ENCODE measurements at places on chromosomes 4 and X. TPM values are rescaled to one million over a fixed set of nuclear protein-coding genes. Genes with fewer than 3 reads are reported as not detected.
A peak's percentile ranks its signal among the peaks of the same experiment; 100 is the strongest.

CYP4V2 gene
- 27.5 TPM for total RNA-seq

DNA sequence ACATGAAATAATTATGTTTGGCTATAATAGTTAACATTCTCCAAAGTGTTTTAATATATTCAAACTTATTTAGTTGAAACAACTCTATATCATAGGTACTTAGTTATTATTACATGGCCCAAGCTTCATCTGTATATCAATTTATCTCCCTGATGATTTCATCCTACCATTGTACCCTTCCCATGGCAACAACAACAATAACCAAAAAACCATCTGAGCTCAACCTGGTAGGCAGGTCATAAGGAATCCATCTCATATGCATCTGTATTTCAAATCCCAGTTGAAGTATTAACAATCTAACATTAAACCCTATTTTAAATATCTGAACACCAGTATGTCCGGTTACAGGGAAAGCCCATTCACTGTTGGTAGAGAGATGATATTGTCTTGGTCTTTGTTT is 33.1 kb upstream of the SLC7A11 start:
- no peak overlapping the region for H3K4me3 ChIP-seq
- H3K27ac ChIP-seq: no peak overlapping the region
- H3K36me3 ChIP-seq: no peaks in the 10 kb centered on the region
- DNase-seq: no peak
- H3K4me1 ChIP-seq: peaks cover 20% of the 10 kb centered on the region

DNA sequence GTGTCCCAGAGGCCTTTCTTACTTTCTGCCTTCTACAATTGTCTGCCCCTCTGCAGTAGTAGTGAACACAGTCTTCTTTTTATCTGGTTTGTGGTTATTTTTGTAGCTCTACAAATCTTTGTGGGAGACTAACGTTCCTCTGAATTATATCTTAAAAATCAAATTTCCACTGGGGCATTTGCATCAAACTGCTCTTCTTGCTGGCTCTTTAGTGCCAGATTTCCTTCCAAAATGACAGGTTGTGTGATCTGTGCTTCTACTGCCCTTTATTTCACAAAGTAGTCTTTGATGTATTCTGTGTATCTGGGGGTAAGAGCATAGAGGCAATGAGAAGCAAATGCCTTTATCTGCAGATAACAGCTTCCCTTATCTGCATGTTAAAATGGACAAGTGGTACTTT is 34.5 kb downstream of the TSPAN7 start:
- H3K4me1 ChIP-seq: no peaks in the 10 kb centered on the region
- no peaks in the 10 kb centered on the region for H3K27me3 ChIP-seq
- H3K4me3 ChIP-seq: no peak overlapping the region
- no peak overlapping the region for H3K27ac ChIP-seq
- no peak for DNase-seq

VSIG1 gene
- total RNA-seq: not detected

GRCh38 chr4:182745237-182745636 is 171.9 kb downstream of the DCTD start:
- no peaks in the 10 kb centered on the region for H3K4me1 ChIP-seq
- no peaks in the 10 kb centered on the region for H3K36me3 ChIP-seq
- no peaks in the 10 kb centered on the region for H3K27me3 ChIP-seq

GRCh38 chr4:86544310-86544966 is 49.7 kb upstream of the PTPN13 start:
- H3K4me1 ChIP-seq: no peaks in the 10 kb centered on the region
- H3K27ac ChIP-seq: no peak overlapping the region
- H3K4me3 ChIP-seq: no peak overlapping the region
- no peak for DNase-seq

DNA sequence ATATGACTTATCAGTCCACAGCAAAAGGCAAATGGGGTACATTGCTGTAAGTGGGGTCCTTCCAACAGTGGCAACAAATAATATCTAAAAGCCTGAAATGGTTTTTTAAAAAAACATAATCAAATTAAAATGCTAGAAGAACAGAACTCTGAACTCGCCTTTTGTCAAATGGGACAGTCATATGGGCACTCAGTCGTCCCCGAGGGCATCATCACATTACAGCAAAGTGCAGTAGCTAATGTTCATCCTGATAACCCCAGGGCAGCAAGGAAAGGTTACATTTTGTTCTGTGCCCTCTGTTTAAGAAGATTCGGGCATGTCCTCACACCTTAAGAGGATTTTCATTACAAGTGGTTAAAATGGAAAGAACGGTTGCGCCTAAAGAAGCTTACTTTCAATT is 997.9 kb upstream of the TENM3 start:
- H3K4me1 ChIP-seq: no peaks in the 10 kb centered on the region
- no peaks in the 10 kb centered on the region for H3K27me3 ChIP-seq
- H3K36me3 ChIP-seq: no peaks in the 10 kb centered on the region
- no peak for DNase-seq

GRCh38 chrX:13013363-13014110 is 30.9 kb downstream of the FAM9C start:
- H3K27ac ChIP-seq: no peak overlapping the region
- H3K4me1 ChIP-seq: peaks cover under 1% of the 10 kb centered on the region
- no peak overlapping the region for H3K4me3 ChIP-seq
- H3K27me3 ChIP-seq: no peaks in the 10 kb centered on the region

DNA sequence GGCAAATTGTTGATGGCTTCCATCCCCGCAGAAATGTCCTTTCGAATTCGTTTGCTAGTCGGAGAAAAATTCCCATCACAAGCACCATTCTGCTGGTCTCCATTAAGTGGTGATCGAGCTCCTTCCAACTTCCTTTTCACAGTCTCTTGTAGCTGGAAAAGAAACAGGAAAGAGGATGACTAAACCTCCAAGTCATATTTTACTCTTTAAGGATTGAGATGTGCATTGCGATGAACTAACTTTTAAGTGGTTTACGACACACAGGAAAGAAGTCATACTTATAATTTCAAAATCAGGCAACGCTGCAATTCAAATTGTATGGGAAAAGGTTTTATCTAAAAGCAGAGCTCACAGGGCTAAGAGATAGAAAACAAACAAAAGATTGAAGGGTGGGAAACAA is 225.2 kb downstream of the MGST2 start:
- H3K4me1 ChIP-seq: peaks cover 27% of the 10 kb centered on the region
- no peak overlapping the region for H3K4me3 ChIP-seq
- H3K27me3 ChIP-seq: no peaks in the 10 kb centered on the region
- H3K27ac ChIP-seq: no peak overlapping the region

- peaks cover 6% of the 10 kb centered on the region for H3K36me3 ChIP-seq
- no peaks in the 10 kb centered on the region for H3K27me3 ChIP-seq
- peak overlapping the region; percentile 8 for H3K4me3 ChIP-seq
- DNase-seq: no peak
These were observed 3.4 kb downstream of the WFS1 start for GRCh38 chr4:6272863-6273660.

NUDT11 gene
- 2.9 TPM for total RNA-seq

DNA sequence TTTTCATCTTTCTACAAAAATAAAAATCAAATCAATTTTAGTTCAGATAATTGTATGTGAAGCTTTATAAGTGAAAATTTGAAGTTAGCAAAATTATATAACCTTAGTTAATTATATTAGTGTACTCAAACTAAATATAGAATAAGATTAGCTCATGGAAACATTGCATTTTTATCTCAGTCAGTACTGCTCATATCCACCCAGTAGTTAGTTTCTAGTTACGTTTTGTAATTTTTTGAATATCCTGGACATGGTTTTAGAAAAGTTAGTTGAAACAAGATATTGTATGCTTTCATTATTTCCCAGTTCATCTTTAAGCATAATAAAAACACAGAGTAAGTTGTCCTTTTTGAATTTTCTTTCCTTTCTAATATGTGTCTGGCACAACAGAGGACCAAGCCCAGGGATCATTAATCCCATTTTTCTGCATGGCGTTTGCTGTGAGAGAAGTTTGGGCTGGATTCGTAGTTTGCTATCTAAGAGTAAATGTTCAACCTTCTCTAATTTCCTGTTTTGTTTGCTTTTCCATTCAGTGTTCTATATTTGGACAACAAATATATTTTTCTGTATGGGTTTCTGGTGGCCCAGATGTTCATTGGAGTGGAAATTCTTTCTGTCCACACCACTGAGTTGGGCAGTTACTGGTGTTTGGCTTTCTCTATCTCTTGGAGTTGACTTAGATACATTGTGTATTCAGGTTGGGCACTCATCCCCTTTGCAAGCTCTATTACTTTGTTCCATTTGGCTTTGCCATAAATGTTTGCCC is 12.1 kb downstream of the TBL1X start:
- H3K27me3 ChIP-seq: no peaks in the 10 kb centered on the region
- no peak overlapping the region for H3K4me3 ChIP-seq
- DNase-seq: no peak
- no peaks in the 10 kb centered on the region for H3K4me1 ChIP-seq

- H3K36me3 ChIP-seq: no peaks in the 10 kb centered on the region
- H3K4me1 ChIP-seq: no peaks in the 10 kb centered on the region
- DNase-seq: no peak
- H3K27ac ChIP-seq: no peak overlapping the region
These were observed 321.0 kb downstream of the OPHN1 start for GRCh38 chrX:68112321-68112720.

DNA sequence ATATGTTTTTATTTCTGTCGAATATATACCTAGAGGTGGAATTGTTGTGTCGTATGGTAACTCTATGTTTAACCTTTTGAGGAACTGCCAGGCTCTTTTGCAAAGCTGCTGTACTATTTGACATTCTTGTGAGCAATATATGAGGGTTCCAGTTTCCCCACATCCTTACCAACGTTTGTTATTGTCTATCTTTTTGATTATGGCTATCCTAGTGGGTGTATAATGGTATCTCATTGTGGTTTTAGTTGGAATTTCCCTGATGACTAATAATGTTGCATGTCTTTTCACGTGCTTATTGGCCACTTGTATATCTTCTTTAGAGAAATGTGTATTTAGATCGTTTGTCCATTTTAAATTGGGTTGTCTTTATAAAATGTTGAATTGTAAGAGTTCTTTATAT is 24.5 kb downstream of the REPS2 start:
- no peaks in the 10 kb centered on the region for H3K27me3 ChIP-seq
- H3K27ac ChIP-seq: no peak overlapping the region
- H3K36me3 ChIP-seq: no peaks in the 10 kb centered on the region
- no peak for DNase-seq
- H3K4me1 ChIP-seq: peaks cover 12% of the 10 kb centered on the region

DNA sequence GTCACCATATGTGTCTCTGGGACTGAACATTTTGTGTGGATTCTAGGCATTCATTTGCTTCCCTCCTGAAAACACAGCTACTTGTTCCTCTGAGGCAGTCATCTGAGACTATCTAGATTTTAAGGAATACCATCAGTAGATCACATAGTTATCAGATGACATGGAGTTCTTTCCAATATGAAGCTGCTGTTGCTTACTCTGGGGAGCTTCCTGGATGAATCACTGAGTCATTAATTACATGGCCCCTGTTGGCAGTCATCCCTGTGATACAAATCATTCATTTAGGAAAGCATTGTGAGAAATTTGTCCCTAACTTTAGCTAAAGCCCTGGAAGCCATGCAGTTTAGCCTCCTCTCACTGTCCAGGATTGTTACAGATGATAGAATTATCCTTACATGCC is 98.2 kb upstream of the ARSJ start:
- H3K27me3 ChIP-seq: no peaks in the 10 kb centered on the region
- no peak overlapping the region for H3K27ac ChIP-seq
- no peak for DNase-seq
- H3K4me1 ChIP-seq: no peaks in the 10 kb centered on the region
- H3K4me3 ChIP-seq: no peak overlapping the region

DNA sequence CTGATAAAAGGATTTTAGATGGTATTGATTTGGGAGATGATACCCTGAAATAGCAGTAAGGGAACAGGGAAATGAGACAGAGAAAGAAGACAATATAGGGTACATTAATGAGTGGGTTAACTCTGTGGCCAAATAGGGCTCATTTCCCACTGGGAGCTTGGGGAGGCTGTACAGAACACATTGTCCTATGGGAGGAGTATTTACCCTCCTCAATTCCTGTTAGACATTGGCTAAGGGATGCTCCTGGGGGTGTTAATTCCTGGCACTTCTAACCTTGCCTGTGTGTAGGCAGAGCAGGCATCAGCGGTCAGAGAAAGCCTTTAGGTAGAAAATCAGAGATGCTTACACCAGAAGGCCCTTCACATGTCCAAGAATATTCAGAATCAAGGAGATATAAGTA is 49.0 kb downstream of the ARHGEF38 start:
- no peaks in the 10 kb centered on the region for H3K27me3 ChIP-seq
- no peak for DNase-seq
- H3K27ac ChIP-seq: no peak overlapping the region

JAKMIP1 gene
- total RNA-seq: 0.57 TPM

DNA sequence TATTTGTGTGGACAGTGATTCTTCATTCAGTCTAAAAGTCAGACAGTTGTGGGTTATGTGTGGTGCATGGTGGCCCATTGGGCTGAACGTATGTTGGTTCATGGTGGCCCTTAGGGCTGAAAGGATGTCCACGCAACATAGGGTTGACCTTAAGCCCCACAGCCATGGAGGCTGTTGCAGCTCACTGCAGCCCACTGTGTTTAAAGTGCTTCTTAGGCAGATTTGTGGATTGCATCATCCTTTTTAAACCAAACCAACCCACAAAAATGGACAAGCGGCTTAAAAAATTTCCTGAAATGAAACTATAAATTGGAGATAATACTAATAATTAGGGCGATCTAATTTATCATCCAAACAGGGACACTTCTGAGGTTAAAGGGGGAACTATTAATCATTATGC is 219.0 kb upstream of the GATB start:
- no peak overlapping the region for H3K4me3 ChIP-seq
- H3K4me1 ChIP-seq: peaks cover 9% of the 10 kb centered on the region
- H3K27ac ChIP-seq: no peak overlapping the region
- no peaks in the 10 kb centered on the region for H3K27me3 ChIP-seq

DNA sequence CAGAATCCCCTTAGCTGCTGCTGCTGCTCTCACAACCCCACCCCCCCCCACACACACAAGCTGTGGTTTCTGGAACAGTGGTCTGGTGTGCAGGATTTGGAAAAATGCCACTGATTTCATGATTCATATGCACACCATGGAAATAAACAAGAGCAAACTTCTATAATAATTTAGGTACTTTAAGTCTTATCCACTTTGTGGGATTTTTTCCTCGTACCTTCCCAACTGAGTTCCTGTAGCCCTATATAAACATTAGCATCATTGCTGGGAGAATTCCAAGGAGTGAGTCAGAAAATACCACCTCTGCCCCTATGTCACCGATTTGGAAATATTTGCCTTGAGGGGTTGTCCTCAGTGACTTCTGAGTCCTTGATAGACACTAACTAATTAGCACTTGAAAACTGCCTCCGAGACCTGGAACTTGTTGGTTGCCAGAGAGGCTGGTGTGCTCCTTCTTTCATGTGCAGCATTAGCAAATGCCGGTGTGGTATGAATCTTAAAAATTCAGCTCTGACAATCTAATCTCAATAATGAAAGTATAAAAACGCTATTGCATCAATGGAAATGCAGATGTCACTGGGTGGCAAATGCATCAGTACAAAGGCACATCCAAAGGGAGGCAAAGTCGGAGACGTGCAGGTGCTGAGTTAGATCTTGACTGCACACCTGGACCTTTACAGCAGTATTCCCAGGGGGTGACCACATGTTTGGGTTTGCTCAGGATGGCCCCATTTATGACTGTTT is 61.8 kb downstream of the CPE start:
- no peak for DNase-seq
- H3K36me3 ChIP-seq: no peaks in the 10 kb centered on the region
- H3K4me3 ChIP-seq: peak overlapping the region; percentile 5
- H3K27me3 ChIP-seq: no peaks in the 10 kb centered on the region

HTN3 gene
- not detected for total RNA-seq

ASB12 gene
- not detected for total RNA-seq

LONRF3 gene
- 18.8 TPM for total RNA-seq

- H3K36me3 ChIP-seq: no peaks in the 10 kb centered on the region
- H3K27ac ChIP-seq: no peak overlapping the region
- H3K4me3 ChIP-seq: no peak overlapping the region
- no peaks in the 10 kb centered on the region for H3K27me3 ChIP-seq
- H3K4me1 ChIP-seq: peaks cover 5% of the 10 kb centered on the region
These were observed 76.9 kb upstream of the GPM6B start for GRCh38 chrX:13893826-13894225.

SPATA4 gene
- 0.83 TPM for total RNA-seq

Data from esophagus muscularis mucosa (tissue), 4 donors.